ENCODE measurements at places on chromosomes 13 and 19.
A peak's percentile ranks its signal among the peaks of the same experiment; 100 is the strongest.

DNA sequence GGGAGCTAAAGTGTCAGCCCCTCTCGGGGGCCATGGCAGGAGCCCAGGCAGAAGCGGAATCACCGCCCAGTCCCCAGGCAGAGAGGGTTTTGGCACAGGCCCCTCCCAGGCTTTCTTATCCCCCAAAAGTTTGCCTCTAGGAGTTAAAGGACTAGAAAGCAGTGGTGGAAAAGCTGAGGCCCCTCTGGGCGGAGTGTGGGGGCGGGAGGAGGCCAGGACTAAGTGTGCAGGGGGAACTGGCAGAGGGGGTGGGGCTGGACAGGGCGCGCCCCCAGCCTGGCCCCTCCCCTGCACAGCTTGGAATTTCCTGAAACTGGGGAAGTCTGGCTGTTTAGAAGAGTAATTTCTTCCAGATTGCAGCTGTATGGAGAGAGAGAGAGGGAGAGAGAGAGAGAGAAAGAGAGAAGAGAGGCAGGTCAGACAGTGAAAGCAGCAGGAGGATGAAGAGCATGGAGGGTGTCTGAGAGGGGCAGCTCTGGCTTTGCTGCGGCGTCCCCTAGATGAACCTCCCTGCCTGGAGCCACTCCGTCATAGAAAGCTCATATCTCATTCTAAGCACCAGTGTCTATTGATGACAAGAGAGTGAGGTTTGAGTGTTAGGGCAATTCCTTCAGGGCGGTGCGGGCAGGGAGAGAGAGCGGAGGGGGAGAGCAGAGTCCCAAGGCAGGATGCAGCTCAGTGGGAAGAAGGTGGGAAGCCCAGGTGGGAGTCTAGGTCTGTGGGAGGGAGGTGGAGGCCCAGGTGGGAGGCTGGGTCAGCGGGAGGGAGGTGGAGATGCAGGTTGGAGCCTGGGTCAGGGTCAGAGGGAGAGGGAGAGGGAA is at the start of gene CDC42EP5:
TSS of gene CDC42EP5 (minus strand) at position 226 of the 821 bp plus-strand sequence. CDS start 7,749 bp downstream, outside the sequence.
- DNase-seq: no peak

GRCh38 chr13:25795277-25795676 is 256.5 kb downstream of the SHISA2 start:
- DNase-seq: no peak

DNA sequence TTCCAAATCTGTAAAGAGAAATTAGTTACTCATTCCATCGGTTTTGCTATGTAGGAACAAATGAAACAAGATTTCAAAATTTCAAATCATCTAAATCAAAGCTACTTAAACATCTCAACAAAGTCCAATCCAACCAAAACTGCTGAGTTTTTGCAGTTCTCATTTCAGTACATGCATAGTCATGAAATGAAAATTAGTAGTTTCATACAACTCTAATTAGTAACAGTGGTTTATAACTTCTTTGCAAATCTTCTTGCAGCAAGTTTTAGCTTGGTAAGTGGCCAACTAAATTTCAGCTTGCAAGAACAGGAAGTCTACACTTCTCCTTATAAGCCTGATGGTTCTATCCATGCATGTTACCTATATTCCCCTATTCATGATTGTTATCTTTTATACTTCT is 75.6 kb downstream of the SPRY2 start:
- no peak for DNase-seq

DNA sequence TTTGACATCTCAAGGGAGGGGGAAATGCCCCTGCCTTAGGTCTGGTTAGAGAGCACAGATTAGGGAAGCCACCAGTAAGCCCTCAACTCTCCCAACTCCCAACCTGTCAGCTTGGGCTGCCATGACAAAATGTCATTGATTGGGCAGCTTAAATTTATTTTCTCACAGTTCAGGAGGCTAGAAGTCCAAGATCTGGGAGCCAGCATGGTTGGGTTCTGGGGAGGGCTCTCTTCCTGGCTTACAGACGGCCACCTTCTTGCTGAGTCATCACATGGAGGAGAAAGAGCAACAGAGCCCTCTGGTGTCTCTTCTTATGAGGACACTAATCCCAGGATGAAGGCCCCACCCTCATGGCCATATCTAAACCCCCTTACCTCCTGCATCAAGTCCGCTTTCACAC is 24.2 kb downstream of the C19orf12 start:
- DNase-seq: peak; percentile 59

DNA sequence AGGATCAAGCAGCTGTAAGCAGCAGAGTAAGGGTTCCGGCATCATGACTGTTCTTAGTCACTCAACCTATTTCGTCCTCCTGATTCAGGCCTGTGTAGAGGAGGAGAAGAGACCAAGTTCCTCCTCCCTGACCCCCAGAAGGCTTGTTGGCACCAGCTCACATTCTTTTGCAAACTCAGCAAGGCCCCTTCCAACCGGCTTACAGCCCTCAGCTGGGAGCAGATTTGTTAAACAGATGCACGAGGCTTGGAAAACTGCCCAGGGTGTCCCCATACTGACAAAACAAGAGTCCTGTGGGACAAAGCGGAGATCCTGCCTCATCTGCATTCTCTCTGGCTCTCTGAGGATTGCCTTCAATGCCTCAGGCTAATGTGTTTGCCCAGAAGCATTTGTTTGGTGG is 113.2 kb upstream of the SOX21 start:
- no peak for DNase-seq

DNA sequence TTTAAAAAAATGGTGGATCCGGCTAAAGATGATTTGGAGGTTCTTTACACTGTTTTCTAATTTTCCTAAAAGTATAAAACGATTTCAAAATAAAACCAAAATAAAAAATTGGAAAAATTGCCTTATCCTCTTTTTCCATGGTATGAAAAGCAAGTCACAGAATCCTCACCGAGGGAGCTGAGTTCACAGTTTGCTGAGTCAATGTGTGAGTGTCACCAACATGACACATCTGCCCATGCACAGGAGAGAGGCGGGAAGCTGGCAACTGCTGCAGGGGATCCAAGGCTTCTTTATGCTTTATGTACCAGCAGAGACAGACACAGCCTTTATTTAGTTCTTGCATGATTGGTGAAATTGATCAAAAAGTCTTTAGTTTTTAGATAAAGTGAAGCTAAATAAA is 157.8 kb downstream of the TNFSF13B start:
- DNase-seq: peak; percentile 15

- no peak for DNase-seq
Measured at GRCh38 chr13:110644892-110645521, 29.7 kb downstream of the NAXD start.

- peak; percentile 66 for DNase-seq
Measured at GRCh38 chr13:21310220-21310619, 133.8 kb downstream of the MRPL57 start.

DNA sequence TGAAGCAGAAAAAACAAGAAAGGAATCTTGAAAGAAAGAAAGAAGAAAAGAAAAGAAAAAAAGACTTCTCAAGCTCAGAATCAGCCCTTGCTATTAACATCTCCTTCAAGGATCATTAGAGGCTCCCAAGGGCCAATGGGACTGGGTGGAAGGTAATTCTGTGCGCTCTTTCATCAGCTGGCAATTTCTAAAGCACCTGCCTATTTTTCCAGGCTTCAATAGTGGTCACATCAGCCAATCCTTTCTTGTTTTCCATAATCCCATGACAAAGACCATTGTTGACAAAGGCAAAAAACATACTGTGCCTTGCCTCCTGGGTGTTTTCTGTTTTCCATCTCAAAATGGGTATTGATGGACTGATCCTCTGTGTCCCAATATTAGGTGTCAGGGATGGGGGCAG is 88.2 kb upstream of the TSC22D1 start:
- DNase-seq: no peak

DNA sequence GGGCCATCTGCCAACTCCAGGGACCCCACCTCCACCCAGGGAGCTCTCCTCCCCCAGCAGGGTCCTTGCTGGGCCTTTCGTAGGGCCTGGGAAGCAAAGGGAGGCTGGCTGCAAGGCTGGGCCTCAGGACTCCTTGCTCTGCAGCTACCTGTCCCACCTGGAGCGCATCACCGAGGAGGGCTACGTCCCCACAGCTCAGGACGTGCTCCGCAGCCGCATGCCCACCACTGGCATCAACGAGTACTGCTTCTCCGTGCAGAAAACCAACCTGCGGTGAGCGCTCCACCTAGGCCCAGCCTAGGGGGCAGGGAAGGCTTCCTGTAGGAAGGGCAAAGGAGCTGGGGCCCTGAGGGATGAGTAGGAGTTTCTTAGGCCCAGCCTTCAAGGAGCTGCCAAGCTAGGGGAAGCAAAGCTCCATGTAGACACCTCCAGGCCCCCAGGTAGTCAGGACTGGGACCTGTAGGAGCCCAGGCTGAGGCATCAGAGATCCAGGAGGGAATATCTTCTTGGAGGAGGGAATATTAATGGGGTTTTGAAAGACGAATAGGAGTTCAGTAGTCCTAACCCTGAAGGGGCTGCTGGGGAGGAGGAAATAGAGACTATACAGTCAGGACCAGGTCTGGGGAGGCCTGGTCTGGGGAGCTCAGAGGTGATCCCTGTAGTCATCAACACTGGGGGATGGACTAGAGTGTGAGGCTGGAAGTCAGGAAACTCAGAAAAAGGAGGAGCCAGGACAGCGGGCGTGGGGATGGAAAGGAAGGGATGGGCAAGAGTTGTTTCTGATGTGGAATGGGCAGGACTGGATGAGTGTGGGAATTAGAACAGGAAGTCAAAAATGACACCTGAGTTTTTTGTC is 16.0 kb downstream of the GNA15 start:
- DNase-seq: peak; percentile 16

GRCh38 chr13:99414048-99414995 is 87.0 kb upstream of the TM9SF2 start:
- DNase-seq: no peak
